PC-9 (cell line): ENCODE measurements at places on chromosomes 5 and 9.

GRCh38 chr5:157855404-157855994 is 3.4 kb downstream of the CLINT1 start:
- peak; percentile 47 for DNase-seq

- peak; percentile 85 for DNase-seq
Observed at GRCh38 chr5:157511651-157512644, 51.9 kb downstream of the NIPAL4 start.

DNA sequence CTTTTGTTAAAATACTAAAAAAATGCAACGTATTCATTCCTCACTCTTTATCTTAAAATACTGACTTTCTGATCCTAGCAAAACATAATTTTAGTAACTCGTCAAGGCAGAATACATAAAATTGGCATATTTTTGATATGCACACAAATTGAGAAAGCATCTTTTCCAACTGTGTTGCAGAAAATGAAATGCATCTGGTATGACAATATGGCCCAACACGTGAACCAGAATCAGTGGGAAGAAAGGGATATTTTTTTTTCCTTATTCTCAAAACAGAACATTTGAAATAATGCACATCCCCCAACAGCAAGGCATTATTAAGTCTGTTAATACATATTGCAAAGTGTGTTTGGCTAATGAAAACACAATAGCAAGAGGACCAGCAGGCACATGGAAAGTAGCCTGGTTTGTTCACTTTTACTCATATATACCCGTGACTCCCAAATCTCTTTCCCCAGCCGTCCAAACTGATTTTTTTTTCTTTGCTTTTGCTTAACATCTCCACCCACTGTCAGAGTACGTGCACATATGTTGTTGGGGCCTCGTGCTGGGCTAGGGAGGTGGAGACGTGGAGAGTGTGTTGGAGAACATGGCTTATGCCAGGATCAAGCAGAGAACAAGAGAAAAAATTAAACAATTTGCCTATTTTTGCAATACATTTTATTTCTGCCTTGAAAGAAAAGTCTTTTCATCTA is 4.3 kb downstream of the MCTP1 start:
- no peak for DNase-seq

DNA sequence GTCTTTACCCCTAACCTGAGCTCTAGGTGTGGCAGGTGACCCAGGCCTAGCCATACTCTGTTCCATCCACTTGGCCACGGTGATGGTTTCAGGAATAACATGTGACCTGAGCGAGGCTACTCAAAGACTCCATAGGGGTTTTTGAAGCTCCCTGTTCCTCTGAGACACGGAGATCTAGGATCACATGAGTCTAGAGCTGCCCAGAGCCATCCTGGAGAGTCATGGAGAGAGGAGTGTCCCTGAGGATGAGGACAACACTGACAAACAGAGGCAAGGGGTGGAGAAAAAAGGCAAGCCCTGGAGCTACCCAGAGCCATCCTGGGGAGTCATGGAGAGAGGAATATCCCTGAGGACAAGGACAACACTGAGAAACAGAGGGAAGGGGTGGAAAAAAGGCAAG is 29.5 kb upstream of the PCA3 start:
- DNase-seq, result no peak

DNA sequence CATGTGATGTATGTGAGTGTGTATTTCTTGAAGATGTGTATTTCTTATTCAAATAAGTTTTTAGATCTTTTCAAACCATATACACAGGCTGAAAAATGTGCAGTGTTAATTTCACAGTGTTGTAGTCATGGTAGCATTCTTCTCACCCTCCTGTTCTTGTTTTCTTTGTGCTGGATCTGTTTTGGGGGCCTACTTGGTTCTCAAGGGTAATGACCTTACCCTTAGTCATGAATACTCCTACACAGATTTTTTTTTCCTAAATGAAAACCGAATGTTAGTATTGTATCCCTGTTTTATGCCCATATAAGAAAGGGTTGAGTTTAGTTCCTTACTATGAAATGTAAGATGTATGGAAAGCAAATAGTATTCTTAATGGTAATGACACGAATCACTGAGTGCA is 88.0 kb downstream of the SLC44A1 start:
- no peak for DNase-seq

GRCh38 chr9:126623314-126623666 is 9.6 kb downstream of the LMX1B start:
- no peak for DNase-seq

GRCh38 chr5:1538276-1538675 is 14.5 kb upstream of the LPCAT1 start:
- DNase-seq, result no peak

DNA sequence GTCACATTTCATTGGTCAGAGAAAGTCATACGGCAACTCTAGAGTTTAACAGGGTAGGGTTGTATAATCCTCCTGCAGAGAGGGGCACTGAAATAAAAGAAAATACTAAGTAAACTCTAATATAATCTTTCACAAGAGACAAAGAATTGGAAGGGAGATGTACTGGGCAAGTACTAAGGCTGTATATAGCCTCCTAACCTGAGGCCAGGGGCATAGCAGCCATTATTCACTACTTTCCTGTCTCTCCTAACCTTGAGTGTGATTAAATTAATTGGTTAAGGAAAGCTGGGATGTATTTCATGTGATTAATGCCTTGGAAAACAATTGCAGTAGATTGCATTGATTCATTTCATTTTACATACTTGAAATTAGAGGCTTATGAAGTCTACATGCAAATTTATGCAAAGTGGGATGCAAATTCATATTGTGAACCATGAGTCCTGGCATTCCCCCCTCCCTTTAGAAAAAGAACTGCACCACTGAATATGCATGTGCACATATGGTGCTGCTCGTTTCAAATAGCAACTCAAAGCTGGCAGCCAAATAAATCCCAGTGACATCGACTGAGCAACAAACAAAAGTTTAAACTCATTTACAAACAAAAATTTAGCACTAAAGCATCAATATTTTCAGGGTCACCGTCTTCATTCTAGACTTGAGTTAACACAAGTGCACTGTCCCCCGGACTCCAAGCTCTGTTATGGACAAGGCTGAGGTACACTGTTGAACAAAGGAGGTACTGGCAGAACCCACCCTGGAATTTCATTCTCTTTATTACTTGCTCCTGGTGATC is 70.0 kb downstream of the DMAC1 start:
- DNase-seq, result no peak

GRCh38 chr5:58648846-58649245 is 66.0 kb downstream of the RAB3C start:
- no peak for DNase-seq

GRCh38 chr5:148687427-148687826 is 33.1 kb upstream of the HTR4 start:
- DNase-seq, result no peak

DNA sequence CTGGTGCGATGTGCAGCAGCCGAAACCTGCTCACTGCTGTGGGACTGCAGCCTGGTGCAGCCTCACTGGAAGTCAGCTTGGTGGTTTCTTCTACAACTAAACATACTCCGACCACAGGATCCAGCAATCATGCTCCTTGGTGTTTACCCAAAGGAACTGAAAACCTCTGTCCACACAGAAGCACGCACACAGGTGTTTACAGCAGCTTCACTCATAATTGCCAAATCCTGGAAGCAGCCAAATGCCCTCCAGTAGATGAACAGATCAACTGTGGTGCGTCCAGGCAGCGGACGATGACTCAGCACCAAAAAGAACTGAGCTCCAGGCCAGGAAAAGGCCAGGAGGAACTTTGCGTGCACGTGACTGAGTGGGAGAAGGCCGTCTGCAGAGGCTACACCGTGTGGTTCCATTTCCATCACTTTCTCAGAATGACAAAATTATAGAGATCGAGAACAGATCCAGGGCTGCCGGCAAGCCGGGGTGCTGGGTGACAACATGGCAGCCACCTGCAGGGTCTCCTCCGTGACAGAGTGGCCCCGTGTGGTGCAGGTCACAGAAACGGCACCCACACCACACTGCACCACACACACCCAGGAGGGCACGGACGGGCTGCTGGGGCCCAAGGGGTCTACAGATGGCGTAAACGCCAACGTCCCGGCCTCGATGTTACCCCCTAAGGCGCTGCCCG is 23.1 kb upstream of the NSMF start:
- DNase-seq, result peak; percentile 71

- DNase-seq, result no peak
Observed at GRCh38 chr9:128587453-128587852, 35.1 kb downstream of the SPTAN1 start.

GRCh38 chr5:157744051-157745011 is 819 bp downstream of the LSM11 start:
- DNase-seq, result no peak

DNA sequence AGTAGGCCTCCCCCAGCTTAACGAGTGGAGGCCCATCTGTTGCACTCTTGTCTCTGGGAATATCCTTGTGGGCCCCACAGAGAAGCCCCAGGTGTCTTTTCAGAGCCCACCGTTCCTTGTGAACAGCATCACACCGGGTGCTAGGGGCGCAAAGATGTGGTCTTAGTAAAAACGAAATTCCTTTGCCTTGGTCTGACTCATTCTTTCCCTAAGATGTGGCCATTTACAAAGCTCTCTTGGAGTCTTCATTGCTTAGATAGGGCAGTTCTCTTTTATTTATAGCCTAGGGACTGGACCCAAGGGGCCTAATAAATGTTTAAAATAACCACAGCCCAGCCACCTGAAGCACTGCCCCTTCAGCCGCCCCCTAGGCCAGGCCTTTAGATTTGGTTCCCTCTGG is 52.8 kb upstream of the RPL26L1 start:
- DNase-seq, result no peak

- DNase-seq, result no peak
Observed at GRCh38 chr5:131671994-131672655, 37.1 kb upstream of the RAPGEF6 start.

DNA sequence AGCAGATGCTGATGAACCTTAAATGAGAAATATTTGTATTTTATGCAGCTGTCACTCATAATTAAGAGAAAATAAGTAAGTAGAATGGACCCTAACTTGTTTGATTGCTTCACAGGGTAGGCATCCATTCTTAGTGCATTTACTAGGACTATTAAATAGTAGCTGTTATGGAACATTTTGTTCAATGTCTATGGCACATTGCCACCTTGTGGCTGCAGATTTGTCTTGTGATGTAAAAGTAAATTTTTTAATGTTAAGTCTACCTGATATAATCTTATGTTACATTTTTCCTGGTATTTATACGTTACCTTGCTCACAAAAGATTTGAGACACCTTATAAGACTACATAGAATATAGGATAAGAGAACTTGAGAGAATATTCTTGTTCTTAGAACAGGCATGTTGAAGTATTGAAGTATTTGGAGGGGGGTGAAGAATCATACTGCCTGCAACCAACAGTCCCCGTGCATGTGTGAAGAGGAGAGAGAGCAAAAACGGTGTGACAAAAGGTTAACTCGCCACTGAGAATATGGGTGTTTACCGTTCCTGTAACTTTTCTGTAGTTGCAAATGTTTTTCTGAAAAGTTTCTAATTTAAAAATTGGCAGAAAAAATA is 161.1 kb downstream of the MAST4 start:
- DNase-seq, result peak; percentile 20

DNA sequence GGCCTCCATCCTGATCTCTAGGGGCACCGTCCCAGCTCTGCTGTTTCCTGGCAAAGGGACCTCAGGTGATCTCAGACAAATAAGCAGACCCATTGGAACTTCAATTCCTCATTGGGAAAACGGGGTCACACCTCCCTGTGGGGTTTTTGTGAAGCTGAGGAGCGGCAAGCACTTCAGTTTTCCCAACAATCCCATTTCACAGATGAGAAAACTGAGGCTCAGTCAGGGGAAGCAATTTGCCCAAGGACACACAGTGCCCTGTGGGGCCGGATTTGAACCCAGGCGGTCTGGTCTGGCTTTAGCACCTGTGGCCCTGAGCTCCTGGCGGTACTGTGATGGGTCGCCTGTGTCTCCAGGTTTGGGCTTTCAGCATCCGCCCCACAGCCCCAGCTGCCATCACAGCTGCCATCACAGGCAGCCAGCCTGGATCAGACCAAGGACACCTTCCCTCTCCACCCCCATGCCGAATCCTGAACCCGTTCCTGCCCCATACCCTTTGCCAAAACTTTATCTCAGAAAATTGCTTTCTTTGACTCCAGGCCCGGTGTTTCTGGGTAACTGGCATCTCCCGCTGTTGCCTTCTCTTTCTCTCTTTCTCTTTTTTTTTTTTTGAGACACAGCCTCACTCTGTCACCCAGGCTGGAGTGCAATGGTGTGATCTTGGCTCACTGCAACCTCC is 26.4 kb downstream of the NCS1 start:
- DNase-seq, result no peak

DNA sequence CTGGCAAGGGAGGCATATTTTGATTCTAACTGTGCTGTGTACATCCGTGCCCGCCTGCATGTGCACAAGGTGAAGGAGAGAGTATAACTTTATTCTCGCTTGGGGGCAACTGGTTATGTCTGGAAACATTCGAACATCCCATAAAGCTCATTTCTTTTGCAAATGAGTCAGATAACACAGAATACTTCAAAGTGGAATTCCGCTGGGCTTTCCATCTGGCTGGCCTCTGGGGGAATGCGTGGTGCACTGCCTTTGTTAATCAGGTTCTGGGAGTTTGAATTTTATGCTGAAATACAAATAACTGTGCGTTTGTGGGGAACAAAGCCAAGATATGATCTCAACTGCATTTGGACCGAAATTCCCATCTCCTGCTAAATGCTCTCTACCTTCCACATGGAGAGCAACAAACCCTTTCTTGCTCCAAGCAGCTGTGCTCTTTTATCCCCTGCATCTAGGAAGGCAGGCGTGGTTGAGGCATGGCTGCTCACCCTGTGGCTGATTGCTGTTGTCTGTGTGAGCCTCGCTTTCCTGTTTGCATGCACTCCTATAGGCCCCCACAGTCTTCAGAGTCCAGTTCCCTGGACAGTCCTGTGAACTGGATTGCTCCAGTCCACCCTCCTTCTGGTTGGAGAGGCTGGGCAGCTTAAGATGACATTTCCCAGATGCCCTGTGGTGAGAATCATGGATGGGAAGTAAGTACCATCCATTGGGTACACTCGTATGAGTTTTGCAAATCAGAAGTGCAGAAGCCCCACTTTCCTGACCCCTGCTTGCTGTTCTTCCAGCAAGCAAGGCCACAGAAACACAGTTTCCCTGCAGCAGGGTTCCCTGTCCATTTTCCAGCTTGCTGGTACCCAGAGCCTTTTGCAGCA is 82.9 kb upstream of the ALDH1B1 start:
- DNase-seq, result no peak

GRCh38 chr5:139662617-139663016 is 14.5 kb downstream of the CXXC5 start:
- DNase-seq, result peak; percentile 58

DNA sequence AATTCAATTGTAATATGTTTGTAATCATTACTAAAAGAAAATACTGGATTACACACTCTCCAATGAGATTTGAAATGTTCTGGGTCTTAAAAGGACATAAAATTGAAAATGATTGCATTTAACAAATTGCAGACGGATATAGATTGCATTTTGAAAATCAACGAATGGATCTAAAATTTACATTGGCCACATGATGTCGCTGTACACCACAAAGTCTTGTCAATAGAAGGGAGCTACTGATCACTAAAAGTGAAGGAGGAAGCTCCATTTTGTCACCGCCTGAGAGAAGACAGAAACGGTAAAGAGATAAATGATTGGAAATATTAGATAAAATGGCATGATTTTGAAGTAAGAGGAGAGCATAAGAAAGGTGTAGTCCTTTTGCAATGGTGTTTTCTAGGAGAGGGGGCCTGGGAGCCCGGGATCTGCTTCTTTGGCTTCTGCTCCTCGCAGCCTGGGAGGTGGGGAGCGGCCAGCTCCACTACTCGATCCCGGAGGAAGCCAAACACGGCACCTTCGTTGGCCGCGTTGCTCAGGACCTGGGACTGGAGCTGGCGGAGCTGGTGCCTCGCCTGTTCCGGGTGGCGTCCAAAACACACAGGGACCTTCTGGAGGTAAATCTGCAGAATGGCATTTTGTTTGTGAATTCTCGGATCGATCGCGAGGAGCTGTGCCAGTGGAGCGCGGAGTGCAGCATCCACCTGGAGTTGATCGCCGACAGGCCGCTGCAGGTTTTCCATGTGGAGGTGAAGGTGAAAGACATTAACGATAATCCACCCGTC is at the start of gene PCDHA1:
TSS of gene PCDHA1 (plus strand) at position 236 of the 782 bp plus-strand sequence.
- DNase-seq, result no peak
